Activated gamma-delta T cell treated with Interleukin-2 at 50 U/mL for 16 hours (primary cell): ENCODE measurements at places on chromosomes 2 and 18.

GRCh38 chr2:141517852-141518421 lies 612.9 kb downstream of the LRP1B start:
- no peak for DNase-seq

GRCh38 chr2:238138331-238139195 lies at the start of gene KLHL30:
Gene KLHL30 (plus strand): TSS chr2:238138668. CDS start chr2:238140755, 2,087 bp downstream.
- DNase-seq, result no peak

DNA sequence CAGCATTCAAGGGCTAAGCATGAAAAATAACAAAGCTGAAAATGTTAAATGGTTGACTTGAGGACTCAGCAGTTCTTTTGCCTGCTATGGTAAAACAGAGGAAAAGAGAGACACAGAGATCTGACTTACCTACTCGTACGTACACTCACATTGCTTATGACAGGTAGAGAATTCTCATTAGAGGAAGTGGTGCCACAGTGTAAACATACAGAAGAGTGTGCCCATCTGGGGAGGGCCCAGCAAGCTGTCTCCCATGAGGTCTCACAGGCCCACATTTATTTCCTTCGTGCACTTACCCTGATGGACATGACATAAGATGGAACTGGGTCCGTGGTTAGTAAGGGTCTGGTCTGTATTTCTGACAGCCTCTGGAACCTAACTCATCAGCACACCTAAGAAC lies 729.1 kb downstream of the BCL11A start:
- no peak for DNase-seq

- DNase-seq, result no peak
Measured at GRCh38 chr2:208363485-208363884, 43.1 kb upstream of the PTH2R start.
